ENCODE measurements at places on chromosomes 2 and 18. TPM values are rescaled to one million over a fixed set of nuclear protein-coding genes. Genes with fewer than 3 reads are reported as not detected.

Gene SP140L
- polyA plus RNA-seq: 1.6 TPM

Gene THSD7B
- 0.05 TPM for polyA plus RNA-seq

Gene ANKRD53
- 0.77 TPM for polyA plus RNA-seq

- no peak for DNase-seq
These were observed 225.7 kb upstream of the CCDC150 start for GRCh38 chr2:196413821-196414274.

DNA sequence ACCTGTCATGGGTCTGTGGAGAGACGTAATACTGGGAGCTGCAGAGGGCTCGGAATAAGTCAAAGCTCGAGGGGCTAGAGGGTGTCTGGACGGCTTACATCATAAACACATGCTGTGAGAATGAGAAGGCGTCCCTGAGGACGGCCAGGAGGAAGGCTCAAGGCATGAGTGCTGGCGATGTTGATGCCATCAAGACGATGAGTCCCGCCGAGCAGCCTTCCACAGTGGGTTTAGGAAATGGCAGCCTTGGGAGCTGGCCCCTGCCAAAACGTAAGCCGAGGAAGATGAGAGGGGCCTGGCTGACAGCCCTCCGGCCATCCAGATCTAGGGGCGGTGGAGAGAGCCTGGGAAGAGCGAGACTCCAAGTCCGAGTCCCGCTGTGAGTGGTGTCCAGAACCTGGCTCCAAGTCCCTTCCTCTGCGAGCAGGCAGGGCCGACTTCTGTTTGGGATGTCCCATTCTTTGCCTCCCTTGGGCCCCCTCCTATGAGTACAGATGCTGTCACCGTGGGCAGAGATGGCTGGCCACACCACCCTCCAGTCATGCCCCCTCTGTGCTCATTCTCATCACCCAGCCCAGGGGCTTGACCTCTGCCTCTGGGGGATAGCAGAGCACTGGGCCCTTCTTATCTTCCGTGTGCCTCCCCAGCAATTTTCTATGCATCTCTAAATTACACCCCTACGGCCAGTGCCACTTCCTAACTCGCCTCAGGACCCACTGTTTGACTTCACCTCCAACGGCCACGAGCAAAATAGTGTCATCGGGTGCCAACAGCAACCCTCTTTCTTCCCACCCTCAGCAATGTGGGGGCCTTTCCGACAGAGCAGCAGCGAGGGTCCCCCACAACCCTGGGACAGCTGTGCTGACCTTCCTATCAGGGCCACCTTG lies 175.7 kb downstream of the FAM210A start:
- no peak for DNase-seq

Data from psoas muscle (tissue), 8 donors.